ENCODE measurements at places on chromosomes 1 and 21.
A peak's percentile ranks its signal among the peaks of the same experiment; 100 is the strongest.

DNA sequence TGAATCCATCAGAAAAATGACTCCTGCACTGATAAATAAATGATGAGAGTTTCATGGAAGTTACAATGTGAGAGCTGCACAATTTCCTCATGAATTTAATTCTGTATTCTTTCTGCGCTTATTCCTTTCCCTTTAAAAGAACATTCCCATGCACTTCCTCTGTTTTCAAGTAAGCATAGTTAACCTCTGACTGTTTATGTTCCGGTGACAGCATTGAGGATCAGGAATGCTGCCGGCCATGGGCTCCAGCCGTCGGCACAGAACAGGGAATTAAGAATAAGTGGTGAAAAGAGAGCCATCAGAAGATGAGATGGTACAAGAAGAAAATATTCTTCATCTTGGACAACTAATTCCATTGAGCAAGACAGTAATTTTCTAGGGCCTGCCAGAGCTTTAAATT, 65.3 kb downstream of the SUSD4 start:
- DNase-seq = no peak

DNA sequence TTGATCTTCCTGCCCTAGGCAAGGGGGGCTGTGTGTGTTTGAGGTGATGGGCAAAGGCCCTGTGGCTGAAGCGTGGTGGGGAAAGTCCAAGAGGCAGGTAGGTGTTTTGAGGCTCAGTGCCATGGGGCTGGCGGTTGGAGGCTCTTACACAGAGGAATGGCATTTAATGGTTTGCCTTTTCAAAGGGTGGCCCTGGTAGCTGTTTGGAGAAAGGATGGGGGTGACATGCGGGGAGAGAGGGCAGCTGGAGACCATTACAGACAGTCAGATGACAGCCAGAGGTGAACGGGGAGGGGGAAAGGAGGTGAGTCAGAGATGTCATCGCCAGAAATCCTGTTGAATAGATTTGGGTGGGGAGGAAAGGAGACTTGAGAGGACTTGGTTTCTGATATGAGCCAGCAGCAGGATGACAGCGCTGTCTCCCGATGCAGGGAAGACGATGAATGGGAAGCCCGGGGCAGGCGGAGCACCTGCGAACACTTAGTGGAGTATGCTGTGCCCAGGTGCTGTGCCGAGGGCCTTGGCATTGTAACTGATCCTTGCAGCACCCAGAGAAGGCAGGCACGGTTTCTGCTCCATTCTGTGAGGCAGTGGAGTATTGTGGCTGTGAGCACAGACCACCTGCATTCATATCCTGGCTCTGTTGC, 56.3 kb downstream of the MAN1C1 start:
- no peak for DNase-seq

- no peak for DNase-seq
Observed at GRCh38 chr21:39047046-39047445, 136.2 kb downstream of the PSMG1 start.

DNA sequence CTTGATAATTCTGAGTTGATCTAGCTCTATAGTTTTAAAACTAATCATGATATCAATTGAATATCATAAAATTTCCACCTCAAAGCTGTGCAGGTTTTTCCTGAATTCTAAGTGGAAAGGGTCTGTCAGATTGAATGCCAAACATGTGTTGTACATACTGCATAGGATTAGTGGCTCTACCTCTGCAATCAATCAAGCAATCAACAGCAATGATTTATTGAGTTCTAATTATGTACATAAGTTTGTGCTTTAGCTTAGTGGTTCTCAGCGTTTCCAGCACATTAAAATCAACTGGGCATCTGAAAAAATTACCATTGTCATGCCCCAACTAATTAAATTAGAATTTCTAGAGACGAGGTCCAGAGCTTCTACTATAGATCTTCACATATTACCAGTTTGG, 251.5 kb downstream of the BACH1 start:
- no peak for DNase-seq

DNA sequence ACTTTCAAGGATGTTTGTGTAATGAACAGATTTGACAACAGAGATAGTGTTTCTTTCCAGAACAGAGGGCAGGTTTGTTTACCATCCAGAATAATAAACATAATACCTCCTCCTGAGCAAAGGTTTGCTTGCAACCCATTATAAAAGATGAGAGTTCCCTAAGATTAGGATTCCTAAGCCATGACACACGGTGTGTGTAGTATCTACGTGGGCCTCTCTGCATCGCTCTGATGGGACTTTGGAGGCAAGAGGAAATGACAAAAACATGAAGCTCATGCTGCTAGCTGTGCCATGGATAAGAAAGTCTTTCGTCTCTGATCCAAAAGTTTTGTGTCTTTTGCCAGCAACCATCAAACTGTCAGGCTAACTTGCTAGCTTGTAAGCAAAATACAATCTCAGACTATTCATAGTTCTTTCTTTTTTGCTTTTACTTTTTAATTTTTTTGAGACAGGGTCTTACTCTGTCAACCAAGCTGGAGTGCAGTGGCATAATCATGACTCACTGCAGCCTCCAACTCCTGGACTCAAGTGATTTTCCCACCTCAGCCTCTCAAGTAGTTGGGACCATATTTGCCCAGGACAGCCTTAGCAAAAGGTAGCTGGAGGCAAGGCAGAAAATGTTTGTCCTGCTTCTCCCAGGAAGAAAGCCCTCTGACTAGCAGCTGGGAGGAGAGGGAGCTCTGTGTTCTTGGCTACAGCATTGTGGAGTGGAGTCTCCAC, 81.1 kb downstream of the LHX4 start:
- DNase-seq = no peak

GRCh38 chr1:113390871-113391648, 745 bp downstream of the MAGI3 start:
- DNase-seq = no peak

DNA sequence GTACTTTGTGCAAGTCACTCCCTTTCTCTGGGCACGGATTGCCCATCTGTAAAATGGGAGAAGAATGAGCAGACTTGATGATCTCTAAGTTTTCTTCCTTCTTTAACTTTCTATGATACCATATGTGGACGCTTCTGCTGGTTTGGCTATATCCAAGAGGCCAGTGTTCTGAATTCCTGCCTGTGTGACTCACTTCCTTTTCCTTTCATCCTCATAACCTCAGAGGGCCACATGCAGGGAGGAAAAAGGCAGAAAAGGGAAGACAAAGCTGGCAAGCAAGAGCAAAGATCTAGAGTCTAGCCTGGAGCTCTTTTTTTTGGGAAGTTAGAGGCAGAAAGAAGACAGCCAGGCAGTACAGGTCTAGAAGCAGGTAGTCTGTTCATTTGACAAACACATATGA, 151.2 kb downstream of the OMA1 start:
- peak; percentile 55 for DNase-seq

- DNase-seq = no peak
Observed at GRCh38 chr21:42356046-42356445, 5.3 kb upstream of the TFF2 start.

DNA sequence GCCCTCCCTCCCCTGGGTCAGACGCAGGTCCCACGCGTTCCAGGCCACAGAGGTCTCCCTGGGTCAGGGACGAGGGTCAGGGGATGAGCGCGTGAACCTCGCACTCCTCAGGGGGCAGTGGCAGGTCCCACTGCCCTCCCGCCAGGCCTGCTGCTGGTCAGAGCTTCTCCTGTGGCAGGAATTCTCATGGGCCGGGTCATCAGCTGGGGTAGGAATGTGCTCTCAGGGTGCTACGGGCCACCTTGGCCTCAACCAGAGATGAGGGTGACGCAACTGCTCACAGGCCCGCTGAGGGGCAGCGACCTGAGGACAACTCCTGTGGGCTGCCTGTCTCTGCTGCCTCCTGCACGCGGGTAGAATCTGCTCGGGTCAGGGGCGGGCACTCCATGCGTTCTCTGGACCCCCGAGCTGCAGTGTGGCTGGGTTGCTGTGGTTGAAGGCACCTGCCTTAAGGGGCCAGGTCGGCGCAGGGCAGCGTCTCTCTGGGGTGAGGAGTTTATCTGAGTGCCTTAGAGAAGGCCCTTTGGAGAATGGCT, 128.8 kb downstream of the PRDM16 start:
- DNase-seq = no peak

GRCh38 chr1:226210571-226211176, 12.8 kb upstream of the MIXL1 start:
- DNase-seq = no peak

DNA sequence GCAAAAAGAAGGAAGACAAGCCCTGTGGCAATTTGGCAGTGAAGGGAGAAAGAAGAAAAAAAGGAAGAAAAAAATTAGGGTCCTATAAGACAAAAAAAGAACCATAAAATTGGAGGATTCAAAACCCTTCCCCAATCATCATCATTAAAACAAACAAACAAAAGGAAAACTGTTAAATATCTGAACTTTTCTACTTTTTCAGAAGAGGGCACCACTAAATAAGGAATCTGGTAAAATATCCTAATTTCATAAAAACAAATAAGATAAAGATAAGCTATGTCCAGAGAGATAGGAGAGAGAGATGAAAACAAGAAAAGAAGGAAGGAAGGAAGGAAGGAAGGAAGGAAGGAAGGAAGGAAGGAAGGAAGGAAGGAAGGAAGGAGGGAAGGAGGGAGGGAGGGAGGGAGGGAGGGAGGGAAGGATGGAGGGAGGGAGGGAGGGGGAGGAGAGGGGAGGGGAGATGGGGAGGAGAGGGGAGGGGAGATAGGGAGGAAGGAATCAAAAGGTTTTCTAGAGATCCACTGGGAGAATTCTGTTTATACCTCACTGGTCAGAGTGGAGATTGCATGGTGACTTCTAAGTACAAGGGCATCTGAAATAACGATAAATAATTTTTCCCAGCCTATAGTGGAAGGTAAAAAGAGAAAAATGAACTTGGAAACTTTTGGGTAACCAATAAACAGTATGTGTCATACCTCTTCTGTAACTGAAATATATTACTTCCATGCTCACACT, 10.4 kb upstream of the FMO2 start:
- no peak for DNase-seq

- no peak for DNase-seq
Observed at GRCh38 chr1:64459743-64460142, 10.2 kb upstream of the CACHD1 start.

DNA sequence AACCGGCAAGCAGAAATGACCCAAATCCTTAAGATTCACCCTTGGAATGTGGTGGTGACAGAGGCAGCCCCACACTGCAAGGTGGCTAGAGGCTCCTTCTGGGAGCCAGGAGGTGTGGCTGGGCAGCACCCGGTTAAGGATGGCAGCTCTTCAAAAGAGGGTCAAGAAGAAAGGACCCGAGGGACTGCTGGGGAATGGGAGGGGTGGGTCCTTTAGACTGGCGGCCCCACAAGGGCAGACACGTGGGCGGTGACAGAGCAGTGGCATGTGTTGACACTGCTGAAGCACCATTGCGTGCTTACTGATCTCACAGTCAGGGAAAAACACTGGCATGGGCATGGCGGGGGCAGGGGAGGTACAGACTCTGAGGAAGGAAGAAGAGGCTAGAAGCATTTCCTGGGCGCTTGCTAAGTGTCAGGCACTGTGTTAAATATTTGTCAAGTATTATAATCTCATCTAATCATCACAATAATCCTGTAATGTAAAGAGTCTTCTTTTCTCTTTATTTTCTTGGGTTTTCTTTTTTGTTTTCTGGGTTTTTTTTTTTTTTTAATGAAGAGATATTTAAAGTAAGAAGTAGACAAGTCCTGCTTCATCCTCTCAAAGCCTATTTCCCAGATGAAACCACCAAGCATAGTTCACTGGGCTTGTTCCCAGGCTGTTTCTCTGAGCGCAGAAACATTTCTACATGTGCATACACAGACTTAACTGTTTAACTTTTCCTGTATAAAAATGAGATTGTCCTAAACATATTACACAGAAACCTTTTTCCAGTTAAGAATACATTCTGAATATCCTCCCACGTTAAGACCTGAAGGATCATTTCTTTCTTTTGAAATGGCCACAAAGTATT, 165.8 kb upstream of the EDN2 start:
- no peak for DNase-seq

DNA sequence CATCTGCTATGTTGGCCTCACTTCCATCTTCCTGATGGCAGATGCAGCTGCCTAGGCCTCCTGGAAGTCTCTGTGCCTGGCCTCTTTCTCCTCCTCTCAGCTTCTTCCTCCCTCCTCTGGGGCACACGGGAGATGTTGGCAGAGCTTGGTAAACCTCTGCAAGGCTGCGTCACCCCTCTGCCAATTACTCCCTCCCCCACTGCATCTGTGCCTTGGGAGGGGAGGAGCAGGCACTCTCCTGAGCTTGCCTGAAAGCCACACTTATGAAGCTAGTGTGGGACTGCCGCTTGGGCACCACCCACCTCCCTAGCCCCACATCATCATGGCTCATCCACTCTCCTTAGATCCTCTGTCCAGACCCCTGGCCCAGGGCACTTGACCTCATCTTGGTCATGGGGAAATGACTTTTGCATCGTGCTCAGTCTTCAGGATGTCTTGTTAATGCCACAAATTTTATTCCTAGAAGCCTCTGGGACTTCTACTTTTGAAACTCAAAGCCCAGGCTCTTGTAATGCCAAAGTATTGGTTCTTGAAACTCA, 7.3 kb upstream of the TMEM51 start:
- DNase-seq = no peak

GRCh38 chr1:6508816-6509189, 17.3 kb upstream of the PLEKHG5 start:
- DNase-seq = no peak

DNA sequence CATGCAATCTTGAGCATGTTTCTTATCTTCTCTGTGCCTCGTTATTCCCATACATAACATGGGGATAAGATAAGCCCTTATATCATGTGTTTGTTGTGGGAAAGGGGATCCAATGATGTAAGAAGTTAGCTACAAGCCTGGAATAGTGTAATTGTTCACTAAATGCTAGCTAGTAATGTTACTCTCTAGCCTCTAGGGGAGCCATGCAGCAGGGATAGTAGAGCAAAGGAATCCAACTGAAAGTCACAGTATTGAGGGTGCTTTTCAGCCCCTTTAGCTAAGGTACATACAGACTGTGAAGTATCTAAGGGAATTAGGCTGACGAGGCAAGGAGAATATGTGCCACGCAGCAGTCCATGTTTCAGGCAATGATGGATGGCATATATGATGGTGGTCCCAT, 46.9 kb downstream of the IL23R start:
- no peak for DNase-seq

DNA sequence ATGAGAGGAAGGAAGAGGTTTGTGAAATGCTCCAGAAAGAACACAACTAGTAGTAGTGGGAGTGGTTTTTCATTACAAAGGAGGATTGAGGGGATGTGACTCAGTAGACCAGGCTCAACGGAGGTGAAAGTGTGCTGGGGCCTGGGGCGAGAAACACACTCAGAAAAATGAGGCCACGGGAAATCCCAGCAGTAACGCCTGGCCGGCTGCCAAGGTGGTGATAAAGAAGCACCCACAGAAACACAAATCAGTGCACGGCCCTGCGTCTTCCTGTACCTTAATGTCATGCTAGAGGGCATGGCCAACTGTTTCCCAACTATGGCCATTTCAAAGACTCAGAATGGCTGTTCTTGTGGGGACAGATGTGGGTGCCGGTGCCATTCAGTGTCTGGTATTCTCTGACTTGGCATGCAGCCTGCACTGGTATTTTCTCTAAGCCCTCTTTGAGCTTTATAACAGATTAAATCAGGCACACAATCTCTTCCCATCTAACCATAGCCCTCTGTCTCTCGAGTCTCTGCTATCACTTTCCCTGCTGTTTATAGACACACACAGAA, 38.2 kb downstream of the URB2 start:
- DNase-seq = no peak

- no peak for DNase-seq
Observed at GRCh38 chr1:28573564-28573963, 18.5 kb upstream of the RAB42 start.

- no peak for DNase-seq
Observed at GRCh38 chr1:118589238-118589846, 398.8 kb downstream of the TBX15 start.

GRCh38 chr1:36132029-36132428, 7.0 kb upstream of the COL8A2 start:
- no peak for DNase-seq

All from AG09319 (cell line).